ENCODE measurements at places on chromosomes 12 and 14.

- DNase-seq = no peak
Measured at GRCh38 chr12:80189241-80189640, 89.9 kb downstream of the OTOGL start.

DNA sequence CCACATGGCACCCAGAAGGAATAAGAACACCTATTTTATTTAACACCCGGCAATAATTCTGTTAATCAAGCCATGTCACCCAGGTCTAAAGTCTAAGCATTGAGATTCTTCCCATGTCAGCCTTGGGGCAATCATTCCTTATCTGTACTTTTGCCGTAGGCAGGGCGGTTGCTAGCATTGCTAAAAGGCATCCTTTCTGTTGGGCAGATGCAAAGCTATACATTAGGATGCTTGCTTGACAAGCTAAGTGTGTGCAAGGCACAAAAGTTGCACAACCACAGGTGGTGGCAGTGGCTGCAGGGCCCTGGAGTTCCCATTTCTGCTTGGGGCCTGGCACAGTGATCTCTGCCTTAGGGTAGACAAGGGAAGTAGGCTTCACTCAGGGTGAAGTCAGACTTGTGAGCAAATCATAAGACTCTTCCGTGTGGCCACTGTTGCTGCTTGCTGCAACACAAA lies 12.5 kb upstream of the GALNT6 start:
- no peak for DNase-seq

GRCh38 chr14:69796797-69797500 lies at the start of gene SLC10A1:
Gene SLC10A1 (minus strand): TSS chr14:69797241. CDS start chr14:69797155, 86 bp downstream.
- no peak for DNase-seq

DNA sequence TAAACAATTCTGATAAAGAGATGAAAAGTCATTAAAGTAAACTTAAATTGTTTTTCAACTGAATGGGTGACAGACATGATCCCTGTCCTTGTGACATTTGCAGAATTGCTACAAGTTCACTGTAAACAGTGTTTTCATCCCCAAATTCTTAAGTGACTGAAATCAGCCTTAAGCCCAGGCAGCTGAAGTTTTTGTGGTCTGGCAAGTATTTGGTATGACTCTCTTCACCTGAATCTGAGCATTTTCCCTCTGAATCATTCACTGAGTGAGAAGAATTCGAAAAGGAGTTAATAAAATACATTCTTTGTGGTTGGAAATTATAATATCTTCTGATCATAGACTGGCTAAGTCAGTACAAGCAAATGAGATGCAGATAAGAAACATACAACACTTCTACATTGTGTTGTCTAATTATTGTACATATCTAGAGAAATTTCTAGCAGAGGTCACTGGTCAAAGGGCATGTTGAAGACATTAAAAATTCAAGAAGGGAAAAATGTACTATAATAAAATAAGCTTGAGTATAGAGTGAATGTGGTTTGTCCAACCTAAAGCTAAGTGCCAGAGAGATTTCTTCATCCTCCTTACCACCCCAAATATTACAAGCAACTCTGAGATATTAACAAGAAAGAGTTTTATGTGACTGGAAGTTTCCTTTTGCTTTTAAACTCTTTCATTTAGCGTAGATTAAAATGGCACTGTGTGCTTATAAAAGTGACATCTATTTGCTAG lies 177.8 kb upstream of the DIO2 start:
- no peak for DNase-seq

GRCh38 chr12:57549909-57550640 lies at the start of gene KIF5A:
Gene KIF5A (plus strand): TSS chr12:57550044. CDS start chr12:57550272, 228 bp downstream.
- DNase-seq = peak; percentile 61

DNA sequence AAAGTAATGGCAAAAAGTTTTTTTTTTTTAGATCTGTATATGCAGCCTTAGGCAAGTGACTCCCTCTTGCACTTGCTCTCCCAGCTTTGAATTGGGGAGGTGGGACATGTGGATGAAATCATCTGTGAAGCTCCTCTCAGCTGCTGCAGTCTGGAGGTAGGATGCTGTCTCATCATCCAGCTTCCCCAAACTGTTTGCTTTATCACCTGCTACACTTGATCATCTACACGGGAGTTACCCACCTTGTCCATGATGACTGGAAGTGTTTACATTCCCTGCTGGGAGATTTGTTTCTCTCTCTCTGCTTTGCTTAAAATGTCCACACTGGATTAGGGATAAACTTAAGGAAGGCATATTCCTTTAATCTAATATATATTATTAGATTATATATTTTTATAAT lies 8.5 kb upstream of the FGF23 start:
- no peak for DNase-seq

GRCh38 chr14:97280526-97280925 lies 483.3 kb downstream of the VRK1 start:
- DNase-seq = no peak

- DNase-seq = peak; percentile 57
Measured at GRCh38 chr14:89773644-89774316, 180.8 kb downstream of the EFCAB11 start.

Measured in CD4-positive, alpha-beta T cell treated with Interleukin-12 subunit alpha and Interleukin-12 subunit beta, for 1 hour (primary cell).